ENCODE measurements at places on chromosomes 2 and 18.

DNA sequence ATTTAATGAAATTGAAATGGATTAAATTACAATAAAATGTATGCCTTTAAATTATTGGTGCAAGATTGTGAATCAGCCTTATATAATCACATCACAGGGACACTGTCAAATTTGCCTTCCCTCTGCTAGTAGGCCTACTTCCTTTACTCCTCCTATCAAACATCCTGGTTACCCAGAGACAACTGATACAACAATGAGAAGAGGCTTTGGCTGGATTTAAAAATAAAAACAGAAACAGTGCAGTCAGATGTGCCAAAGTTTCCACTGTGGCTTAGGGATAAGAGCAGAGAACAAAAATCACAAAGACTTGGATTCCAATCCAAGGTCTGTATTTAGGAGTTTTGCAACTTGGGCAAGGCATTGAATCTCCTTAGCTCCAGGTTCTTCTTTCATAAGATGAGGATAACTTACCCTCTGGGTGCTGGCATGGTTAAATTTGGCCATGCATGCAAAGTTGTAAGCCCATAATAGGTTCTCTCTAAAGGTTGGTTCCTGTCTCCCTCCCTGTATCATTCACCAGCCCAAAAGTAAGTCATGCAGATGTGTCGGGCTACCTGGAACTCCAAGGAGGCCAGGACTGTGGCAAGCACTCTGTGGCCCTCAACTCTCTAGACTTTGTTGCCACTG is 99.3 kb upstream of the LRATD1 start:
- DNase-seq = no peak

- DNase-seq = no peak
These were observed 106.4 kb downstream of the BCL2L11 start for GRCh38 chr2:111226876-111227700.

DNA sequence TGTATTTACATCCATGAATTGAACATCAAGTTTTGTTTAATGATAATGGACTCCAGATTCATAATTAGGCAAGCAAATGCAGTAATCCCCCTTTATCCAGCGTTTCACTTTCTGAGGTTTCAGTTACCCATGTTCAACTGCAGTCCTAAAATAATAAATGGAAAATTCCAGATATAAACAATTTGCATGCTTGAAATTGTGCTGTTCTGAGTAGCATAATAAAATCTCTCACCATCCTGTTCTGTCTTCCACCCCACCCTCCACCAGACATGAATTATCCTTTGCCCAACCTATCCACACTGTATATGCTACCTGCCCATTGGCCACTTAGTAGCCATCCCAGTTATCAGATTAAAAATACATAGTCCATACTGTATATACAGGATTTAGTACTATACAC is 224.5 kb upstream of the CHAC2 start:
- DNase-seq = no peak

DNA sequence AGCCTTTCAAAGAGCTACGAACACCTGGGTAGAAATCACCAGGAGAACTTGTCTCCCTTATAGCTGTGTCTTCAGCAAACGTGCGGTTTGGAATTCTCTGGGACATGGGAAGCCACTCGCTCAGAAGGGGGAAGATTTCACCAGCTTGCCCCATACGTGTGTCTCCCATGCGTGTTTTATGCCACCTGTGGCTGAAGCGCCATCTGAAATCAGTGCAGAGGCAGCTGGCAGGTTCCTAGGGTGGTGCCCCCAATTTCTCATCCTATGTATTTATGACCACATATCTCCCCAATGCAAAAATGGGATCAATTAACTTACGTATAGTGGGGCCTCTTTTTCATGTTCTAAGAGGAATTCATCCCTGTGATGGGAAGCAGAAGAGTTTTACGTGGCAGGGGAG is 81.6 kb downstream of the TPO start:
- no peak for DNase-seq

DNA sequence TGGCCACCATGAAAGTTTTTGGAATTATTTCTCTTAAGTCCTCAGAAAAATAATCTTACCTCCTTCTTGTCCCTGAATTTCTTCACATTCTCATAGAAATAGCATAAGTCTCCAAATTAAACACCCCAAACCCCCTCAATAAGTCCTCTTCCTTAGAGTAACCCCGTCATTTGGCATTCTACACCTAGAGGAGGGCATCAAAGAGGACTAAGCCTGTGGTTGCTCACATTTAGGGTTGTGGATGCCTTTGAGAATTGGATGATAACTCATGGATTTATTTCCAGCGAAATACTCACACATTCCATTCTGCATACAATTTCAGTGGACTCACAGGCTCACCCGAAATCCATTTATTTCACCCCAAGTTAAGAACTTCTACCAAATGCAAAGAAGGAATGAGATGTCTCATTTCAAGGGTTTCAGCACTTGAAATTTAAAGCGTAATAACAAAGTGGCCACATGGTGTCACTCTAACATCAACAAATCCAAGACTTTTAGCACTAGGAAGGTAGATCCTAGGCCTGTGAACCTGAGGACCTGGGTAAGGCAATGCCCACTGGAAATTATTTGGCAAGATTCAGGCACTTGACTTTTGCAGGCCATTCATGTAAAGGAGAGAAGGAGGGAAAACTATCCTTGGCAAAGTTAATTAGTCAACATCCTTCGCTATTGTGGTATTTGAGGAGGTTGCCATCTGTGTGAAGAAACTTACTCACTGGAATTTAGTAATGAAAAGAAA is 24.6 kb downstream of the DYTN start:
- DNase-seq = no peak

DNA sequence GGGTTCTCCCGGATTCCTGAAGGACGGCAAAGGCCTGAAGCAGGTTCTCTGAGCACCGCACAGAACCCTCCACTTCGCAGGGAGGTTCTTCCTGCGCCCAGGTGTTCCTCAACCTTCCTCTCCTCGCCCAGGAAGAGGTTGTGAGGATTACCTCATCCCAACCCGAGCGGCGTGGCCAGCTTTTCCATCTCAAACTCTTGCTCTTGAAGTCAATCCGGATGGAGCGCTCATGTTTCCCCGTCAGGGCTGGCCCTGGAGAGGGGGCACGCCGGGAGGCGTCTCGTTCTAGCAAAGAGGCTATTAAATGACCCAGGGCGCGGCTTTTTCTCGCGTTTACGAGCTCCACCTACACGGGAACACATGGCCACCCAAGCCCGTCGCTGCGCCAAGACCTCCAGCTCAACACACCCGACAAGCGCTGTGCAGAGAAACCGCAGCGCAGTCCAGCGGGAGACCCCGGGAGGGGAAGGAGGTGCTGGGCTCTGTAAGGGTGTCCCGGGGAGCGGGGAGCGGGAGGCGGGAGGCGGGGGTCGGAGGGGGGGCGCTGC is 540 bp upstream of the RAB10 start:
- no peak for DNase-seq

DNA sequence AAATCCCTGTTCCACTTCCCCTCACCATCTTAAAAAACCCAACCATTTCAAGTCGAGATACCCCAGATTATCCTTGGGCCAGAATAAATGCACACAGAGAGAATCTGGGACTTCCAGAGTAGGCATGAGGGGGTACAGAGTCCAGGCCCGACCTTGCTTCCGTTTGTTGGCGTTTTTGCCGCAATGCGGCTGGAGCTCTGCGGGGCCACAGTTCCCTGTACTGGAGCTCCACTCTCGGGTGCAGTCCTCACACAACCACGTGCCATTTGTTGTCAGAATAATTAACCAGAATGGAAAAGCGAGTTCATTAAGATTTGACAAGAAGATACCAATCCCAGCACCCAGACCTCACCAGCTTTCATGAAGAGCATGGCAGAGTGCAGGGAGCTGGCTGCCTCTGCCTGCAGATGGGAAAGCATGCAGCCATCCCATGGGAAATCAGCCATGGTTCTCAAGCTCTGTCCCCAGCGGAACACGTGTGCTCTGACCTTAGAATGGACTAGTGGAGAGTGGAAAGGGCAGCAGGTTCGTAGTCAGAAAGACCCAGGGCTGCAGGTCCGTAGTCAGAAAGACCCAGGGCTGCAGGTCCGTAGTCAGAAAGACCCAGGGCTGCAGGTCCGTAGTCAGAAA is 472.8 kb downstream of the EIPR1 start:
- no peak for DNase-seq

- no peak for DNase-seq
These were observed 1.0 kb upstream of the HOXD12 start for GRCh38 chr2:176098366-176099158.

- no peak for DNase-seq
These were observed 14.9 kb downstream of the AOX1 start for GRCh38 chr2:200600549-200601225.

DNA sequence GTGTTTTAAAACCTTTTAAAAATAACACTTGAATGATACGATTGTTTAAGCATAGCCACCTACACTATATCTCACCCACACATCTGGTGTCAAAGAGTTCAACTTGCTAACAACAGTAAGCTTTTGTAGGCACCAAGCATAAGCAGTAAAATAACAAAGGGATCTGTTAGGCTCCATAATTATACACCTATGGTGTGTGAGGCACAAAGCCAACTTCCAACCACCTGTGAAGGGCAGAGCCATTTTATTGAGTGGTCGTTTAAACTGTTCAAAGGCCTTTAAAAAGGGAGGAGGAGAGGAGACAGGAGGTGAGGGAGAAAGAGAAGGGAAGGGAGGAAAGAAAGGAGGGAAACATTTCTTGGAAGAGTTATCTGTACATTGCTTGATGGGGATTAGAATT is 27.9 kb downstream of the NEMP2 start:
- no peak for DNase-seq

DNA sequence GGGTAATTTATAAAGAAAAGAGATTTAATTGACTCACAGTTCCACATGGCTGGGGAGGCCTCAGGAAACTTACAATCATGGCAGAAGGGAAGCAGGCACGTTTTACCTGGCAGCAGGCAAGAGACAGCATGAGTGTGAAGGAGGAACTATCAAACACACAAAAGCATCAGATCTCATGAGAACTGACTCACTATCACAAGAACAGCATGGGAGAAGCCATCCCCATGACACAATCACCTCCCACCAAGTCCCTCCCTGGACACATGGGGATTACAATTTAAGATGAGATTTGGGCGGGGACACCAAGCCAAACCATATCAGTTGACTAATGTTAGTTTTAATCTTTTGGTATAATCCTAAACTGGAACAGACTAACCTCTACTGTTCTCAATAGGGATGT is 49.1 kb upstream of the CPO start:
- DNase-seq = no peak

DNA sequence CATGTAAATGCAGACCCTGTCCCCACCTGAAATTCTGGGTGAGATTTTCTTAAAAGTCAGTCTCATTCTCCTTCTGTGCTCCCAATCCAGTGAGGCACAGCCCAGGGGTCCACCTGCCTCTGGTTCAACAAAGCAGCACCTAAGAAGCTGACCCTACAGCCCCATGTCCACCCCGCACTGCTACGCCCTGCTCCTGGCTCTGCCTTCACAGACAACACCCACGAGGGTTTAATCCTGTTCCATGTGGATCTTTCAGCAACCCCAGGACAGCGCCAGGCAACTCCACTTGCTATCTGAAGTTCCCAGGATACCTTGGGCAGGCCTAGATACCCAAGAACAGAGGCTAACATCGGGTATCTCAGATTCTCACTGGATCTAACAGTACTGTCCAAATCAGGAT is 44.9 kb downstream of the HDLBP start:
- DNase-seq = no peak

DNA sequence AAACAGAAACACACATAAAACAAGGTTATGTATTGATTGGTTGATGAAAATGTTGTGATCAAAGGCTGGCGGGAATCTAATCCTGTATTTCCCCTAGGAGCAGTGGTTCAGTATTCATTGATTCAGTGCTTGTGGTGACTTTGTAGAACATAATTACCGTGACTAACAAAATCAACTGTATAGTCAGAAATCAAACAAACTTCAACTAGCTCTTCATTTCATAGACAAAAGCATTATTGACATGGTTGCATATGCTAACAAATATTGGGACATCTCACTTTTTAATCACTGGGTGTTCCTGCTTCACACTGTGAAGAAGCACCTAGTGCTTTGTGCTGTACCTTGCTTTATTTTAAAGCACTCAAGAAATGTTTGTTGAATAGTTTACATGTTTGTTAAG is 41.4 kb downstream of the USP14 start:
- no peak for DNase-seq

Measured in stimulated activated CD4-positive, alpha-beta T cell treated with anti-CD3 and anti-CD28 coated beads, Interleukin-1b, Interleukin-23, amount 100 ng/mL, for 24 hours (primary cell).